Testis (tissue), 5 donors: ENCODE measurements at places on chromosomes 16 and 17.
A peak's percentile ranks its signal among the peaks of the same experiment; 100 is the strongest.

DNA sequence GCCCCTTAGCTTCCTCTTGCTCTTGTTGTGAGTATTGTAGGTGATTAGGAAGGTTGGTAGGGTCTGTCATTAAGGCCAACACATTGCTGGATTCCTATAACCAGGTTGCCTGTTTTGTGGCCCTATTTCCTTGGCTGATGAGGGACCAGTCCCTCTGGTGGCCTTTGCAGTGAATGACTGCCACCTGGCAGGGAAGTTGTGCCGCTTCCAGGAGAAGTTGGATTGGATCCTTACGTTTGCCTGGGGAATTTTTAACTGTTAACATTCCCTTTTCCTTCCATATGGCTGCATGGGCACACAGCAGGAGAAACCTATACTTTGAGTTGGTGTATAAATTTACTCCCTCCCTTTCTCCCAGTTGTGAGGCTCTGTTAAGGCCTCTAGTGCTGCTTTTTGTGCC is 32.4 kb downstream of the LCMT1 start:
- DNase-seq, result no peak

DNA sequence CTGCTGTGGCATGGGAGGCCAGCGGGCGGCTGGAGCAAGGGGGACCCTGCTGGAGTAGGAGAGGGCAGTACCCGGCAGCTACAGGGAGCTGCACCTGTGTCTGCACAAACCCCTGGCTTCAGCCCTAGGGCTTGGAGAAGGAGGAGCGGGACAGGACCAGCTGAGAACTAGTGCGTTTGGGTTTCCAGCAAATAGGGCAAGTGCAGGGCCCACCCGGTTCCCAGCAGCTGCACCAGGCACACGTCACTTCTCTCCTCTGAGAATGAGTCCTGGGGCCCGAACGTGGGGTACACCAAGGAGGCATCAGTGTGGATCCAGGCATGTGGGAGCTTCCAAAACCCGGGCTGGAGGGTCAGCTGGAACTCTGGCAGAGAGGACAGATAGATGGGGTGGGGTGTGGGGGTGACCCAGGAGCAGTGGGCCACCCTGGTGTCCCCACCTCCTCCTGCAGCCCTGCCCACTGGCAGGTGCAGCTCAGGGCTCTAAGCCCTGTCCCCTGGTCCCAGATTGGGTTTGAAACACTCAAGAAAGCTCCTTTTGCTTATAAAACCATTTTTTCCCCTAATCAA is 5.6 kb downstream of the C16orf89 start:
- DNase-seq, result no peak

DNA sequence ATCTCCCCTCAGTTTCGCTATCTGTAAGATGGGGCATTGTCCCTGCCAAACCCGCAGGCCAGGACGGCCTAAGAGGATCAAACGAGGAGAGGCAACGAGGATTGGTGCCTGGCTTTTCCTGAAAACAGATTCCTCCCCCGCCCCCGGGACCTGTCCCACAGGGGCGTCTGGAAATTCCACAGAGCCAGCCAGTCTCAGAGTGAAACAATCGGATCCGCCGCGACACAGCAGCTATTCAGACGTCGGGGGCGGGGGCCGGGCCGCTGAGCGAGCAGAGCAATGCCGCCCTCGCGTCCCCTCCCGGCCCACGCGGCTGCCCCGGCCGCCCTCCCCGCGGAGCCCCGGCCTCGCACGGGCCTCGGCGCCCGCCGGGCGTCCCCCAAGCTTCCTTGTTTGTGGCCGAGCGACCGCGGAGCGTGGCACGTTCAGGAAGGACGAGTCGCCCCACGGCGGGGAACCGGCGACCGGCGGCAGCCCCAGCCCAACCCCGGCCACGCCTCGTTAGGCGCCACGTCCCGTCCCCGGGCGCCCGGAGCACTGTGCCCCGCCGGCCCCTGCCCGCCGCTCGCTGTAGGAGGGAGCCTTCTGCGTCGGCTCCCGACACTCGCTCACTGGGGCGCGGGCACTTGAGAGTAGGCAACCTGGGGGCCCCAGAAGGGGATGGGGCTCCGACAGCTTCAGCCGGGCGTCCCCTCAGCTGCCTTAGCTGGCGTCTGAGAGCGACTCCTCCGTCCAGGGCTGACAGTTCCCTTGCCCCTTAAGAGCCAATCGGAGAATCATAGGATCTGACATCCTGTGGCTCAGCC is 29.6 kb upstream of the PHOSPHO1 start:
- peak; percentile 70 for DNase-seq

DNA sequence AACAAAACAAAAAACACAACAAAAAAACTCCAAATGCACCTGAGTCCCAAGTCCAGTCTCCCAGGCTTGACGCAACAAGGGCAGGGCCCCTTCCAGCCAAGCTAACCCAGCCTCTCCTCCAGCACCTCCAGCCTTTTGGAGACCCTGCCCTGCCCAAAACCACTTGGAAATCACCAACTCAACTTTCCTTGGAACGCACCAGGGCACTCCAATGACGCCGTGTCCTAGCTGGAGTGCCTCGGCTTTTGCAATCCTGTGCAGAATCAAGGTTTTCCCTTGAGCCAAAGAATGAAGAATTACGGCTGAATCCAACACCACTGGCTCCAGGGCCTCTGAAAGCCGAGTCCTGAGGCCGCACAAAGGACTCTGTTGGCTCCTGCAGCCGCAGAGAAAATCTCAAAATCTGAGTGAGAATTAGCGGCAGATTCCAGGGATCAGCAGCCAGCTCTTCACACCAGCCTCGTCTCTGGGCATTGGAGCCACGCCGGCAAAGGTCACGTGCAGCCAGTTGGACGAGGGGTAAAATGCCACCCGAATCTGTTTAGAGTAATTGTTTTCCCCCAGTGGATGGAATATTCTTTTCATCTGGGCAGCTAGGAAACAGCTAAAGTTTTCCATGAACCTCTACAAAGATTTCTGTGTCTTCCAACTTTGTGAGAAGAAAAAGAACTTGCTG is 9.7 kb upstream of the BAIAP2 start:
- DNase-seq, result no peak

DNA sequence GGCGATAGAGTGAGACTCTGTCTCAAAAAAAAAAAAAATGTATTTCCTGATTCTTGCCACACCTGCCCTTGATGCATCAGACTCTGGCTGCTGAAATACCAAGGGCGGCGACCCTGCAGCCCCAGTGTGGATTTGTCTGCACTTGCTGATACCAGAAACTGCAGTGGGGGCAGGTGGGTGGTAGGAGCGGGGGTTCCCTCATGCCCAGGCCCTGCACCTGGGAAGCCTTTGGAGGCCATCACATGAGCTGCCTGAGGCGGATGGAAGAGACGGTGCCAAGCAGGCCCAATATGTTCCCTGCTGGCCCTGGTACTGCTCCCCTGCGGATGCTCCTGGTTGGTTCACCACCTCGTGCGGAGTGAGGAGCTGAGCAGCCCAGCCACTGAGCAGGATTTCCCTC is 50.6 kb downstream of the MARF1 start:
- no peak for DNase-seq

DNA sequence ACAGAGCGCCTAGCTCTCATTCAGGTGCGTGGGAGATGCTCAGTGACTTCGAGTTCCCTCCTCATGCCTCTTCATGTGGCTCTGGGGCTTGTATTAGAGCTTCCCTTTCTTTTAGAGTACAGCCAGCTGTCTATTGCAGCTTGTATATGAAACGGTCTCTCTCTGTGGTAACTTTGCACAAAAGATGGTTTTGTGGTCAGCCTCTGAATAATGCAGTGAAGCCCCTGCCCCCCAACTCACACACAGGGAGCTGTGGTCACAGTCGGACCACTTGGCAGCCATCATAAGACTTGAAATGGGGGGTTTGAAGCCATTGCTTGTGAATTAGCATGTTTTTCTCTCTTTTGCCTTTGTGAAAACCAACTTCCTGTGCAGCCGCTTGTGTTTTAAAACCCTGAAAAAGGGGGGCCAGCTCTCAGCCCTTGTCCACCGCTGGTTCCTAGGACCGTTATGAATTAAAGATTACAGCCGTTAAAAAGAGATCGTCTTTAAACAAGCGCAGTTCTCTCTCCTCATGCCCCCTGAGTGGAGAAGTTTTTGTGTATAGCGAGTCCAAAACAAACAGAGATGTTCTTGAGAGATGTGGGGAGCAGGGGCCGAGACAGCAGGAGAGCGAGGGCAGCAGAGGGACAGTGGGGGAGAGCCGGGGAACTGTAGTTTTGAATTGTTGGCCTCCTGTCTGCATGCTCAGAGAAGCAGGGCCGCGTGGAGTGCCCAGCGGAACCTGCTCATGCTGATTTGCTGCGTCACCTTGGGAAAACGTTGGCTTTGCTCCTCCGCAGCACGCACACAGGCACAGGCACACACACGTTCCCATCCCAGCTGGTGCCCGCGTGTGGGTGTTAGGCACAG is 199.0 kb downstream of the MSI2 start:
- DNase-seq, result peak; percentile 38

GRCh38 chr17:59151006-59151405 is 4.0 kb downstream of the SKA2 start:
- no peak for DNase-seq

DNA sequence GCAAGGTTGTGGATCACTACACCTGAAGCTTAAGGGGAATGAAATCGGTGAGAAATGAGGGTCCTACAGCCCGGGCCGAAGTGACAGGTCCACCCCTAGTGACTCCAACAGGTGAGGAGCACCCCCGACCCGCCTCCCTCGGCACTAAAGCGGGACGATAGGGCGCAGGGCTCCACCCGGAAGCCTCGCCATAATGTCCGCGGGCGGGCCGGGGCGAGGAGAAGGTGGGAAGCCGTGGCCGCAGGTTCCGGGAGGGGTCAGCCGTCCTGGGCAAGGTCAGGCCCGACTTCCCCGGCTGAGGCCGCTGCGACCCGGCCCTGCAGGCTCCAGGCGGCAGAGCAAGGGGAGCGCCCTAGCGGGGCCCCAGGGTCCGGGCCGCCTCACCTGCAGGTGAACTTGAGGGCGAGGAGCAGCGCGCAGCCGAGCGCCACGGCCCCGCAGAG is 543 bp downstream of the TXNDC11 start:
- DNase-seq, result peak; percentile 37

DNA sequence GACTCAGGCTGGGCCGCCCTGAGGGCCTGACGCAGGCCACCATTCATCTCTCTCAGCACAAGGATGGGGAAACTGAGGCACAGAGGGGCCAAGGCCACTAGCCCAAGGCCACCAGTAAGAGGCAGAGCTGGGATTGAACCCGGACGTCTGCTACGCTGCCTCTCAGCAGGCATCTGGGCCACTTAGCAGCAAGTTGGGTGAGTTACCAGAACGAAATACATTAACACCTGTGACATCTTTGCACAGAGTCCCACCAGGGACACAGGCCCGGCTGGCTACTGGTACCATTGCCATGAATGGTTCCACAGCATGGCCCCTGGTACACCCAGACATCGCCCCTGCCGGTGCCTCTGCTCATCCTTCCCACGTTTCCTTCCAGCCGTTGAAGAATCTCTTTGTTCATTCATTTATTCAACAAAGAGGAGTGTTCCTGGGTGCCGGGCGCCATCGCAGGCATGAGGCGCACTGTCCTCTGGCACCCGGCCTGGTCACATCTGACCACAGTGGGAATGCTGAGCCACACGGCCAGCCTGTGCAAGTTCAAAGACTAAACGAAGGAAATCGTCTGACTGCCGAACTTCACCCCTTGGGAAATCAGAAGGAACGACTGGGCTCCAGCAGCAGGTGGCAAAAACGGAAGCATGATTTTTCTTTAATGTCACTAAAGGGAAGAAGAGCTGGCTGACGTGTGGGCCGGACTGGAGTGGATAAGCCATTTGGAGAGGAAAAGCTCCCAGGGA is 7.4 kb upstream of the ZNF469 start:
- DNase-seq, result no peak
